ENCODE measurements at places on chromosomes 16 and 17. TPM values are rescaled to one million over a fixed set of nuclear protein-coding genes. Genes with fewer than 3 reads are reported as not detected.

HOXB7 gene
- polyA plus RNA-seq = 3.3 TPM

GRCh38 chr17:12842936-12843335 is 53.6 kb downstream of the ARHGAP44 start:
- peak; percentile 13 for DNase-seq

GRCh38 chr16:67278773-67279295 is 498 bp upstream of the PLEKHG4 start:
- no peak for DNase-seq

- no peak for DNase-seq
Measured at GRCh38 chr17:56110463-56111135, 42.7 kb upstream of the ANKFN1 start.

GRCh38 chr17:77465358-77466041 is 324.7 kb downstream of the SEC14L1 start:
- peak; percentile 83 for DNase-seq

DNA sequence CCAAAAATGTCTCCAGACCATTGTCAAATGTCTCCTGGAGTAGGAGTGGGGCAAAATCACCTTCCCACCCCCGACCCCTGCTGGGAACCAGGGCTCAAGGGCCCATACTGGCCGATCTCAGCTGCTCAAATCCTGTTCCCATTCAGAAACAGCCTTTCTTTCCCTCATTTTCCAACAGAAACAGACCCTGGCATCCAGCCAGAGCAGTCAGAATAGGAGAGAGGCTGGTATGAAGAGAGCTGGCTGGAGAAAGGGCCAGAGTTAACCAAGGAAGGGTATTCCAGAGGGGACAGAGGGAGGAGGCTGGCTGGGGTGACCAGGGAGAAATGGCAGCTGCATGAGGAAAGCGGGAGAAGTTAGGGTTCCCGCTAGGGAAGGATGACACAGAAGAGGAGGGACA is 199.1 kb downstream of the XYLT1 start:
- peak; percentile 89 for DNase-seq

DNA sequence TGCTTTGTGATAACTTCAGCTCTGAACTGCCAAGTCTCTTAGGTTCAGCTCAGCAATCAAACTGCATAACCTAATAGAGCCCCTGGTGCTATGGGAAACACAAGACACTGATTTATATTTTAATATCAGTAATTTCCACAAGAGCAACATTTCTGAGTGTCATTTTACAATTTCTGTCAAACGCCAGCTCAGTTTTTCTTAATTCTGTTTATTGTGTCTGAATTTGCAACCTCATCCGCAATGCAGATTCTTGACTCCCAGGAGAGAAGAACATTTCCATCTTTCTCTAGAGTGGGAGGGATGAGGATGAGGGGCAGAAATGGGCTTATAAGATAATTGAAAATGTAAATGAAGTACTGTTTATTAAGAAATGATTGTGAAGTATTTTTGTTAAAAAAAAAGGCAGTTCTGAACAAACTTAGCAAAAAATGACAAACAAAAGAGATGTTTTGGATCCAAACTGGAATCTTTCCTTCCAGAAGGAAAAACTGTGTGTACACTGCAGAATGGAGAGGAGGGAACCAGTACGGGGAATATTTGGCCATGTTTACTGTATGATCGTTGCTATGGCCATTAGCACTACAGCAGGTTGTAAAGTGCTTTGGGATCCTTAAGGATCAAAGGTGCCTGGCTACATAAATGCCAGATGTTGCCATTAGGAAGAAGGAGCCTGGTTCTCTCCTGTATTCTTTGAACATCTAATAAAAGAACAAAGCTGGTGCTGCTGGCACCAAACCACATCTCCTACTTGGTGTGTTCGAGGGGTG is 7.4 kb upstream of the PMFBP1 start:
- no peak for DNase-seq

OR3A2 gene
- polyA plus RNA-seq = 0.10 TPM

DNA sequence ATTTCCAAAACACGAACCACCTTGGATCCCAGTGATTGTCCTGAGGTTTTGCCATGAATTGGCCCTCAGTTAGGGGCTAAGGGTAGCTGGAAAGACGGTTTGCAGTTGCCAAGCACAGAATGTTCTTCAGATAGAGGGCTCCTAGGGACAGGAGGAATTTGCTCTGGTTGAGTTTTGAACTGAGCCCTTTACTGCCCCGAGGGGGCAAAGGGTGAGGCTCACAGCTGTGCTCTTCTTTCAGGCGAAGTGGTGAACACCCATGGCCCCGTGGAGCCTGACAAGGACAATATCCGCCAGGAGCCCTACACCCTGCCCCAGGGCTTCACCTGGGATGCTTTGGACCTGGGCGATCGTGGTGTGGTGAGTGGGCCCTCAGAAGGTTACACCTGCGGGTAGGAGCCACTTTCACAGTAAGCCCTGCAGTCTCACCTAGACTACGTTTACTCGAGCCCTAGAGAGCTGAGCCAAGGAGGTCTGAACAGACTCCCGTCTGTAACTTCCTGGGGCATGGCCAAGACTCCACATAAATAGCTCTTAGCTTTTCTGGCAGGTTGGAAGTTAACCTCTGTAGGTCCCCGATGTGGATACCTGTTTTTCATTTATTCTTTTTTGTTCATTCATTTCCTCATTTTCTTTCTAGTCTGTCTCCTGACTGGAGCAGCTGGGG is 32.5 kb downstream of the NMT1 start:
- DNase-seq = no peak

DNA sequence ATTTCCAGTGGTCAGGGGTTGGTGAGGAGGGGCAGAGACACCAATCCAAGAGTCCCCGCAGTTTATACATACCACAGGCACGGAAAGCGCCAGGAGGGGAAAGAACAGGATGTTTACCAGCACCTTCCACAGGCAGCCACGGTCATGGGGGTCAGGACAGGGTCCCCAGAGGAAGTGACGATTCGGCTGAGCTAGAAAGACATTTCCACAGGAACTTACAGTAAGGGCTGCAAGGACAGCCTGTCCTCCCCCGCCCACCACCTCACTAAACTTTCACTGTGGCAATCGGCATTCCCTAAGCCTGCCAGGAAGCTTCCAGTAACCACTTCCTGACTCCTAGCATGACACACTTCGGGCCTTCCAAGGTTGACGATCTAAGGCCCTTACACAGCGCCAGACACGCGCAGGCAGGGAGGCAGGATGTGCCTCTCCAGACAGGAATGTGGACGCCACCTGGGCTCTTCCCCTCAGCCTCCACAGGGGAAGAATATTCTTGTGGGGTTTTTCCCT is 1.2 kb upstream of the MT2A start:
- peak; percentile 93 for DNase-seq

GRCh38 chr17:28392491-28392890 is 13.5 kb downstream of the SLC46A1 start:
- DNase-seq = no peak

SLC13A2 gene
- polyA plus RNA-seq = 0.06 TPM

SLC16A11 gene
- 8.9 TPM for polyA plus RNA-seq

DNA sequence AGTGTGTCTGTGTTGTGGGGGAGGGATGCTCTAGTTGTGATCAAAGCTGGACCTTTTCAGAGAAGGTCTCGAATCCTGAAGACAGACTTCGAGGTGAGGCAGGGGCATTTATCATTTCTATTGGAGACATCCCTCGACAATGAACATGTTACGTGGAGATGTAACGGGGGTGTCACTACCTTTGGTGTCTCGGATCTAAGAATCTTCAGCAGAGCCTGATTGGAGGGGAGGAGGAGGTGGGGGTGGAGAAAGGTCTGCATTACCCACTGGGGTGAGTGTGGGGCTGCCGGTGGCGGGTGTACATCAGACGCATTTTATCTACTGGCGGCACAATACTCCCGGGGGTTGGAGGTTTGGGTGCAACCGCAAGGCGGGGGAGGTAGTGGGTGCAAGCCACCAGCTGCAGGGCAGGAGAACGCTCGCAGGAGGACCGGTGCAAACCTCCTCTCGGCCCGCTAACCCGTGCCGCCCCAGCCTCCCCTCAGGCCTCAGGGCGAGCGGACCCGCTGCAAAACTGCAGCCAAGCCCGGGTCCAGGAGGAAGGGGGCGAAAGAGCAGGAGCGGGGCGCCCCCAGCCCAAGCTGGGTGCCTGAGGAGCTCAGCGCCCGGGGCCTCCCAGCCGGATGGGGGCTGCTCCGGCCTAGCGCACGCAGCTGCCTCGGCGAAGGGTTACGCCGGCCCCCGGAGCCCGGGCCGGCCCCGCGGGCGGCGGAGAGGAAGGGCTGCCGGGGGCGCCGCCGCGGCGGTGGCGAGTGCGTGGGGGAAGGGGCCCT is 735 bp downstream of the ZNF652 start:
- peak; percentile 35 for DNase-seq

OR1F1 gene
- not detected for polyA plus RNA-seq

VAT1L gene
- 0.14 TPM for polyA plus RNA-seq

- no peak for DNase-seq
Measured at GRCh38 chr17:42537156-42537805, 1.2 kb downstream of the NAGLU start.

BAIAP3 gene
- 4.5 TPM for polyA plus RNA-seq

DNA sequence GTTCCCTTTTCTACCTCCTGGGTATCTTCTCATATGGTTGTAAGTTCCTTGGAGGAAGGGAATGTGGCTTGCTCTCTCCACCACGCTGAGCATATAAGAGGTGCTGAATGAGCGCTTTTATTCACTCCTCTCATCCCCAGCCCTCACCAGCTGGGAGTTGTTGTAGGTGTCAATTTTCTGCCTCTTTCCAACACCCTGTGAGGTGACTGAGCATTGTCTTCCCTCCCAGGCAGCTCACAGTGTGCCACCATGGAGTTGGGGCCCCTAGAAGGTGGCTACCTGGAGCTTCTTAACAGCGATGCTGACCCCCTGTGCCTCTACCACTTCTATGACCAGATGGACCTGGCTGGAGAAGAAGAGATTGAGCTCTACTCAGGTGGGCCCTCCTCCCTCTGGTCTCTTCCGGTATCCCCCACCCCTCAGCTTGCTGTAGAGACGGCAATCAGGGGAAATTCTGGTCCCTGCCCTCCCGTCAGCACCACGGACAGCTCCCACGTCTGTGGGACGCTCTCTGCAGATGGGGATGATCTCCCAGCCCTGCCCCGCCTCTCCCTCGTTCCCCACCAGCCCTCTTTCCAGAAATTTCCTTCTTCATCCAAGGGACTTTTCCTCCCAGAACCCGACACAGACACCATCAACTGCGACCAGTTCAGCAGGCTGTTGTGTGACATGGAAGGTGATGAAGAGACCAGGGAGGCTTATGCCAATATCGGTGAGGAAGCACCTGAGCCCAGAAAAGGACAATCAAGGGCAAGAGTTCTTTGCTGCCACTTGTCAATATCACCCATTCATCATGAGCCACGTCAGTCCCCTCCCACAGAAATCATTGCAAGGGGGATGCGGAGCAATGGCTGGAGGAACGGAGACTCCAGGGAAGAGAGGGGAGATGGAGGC is 18.3 kb downstream of the CIITA start:
- peak; percentile 72 for DNase-seq

DNA sequence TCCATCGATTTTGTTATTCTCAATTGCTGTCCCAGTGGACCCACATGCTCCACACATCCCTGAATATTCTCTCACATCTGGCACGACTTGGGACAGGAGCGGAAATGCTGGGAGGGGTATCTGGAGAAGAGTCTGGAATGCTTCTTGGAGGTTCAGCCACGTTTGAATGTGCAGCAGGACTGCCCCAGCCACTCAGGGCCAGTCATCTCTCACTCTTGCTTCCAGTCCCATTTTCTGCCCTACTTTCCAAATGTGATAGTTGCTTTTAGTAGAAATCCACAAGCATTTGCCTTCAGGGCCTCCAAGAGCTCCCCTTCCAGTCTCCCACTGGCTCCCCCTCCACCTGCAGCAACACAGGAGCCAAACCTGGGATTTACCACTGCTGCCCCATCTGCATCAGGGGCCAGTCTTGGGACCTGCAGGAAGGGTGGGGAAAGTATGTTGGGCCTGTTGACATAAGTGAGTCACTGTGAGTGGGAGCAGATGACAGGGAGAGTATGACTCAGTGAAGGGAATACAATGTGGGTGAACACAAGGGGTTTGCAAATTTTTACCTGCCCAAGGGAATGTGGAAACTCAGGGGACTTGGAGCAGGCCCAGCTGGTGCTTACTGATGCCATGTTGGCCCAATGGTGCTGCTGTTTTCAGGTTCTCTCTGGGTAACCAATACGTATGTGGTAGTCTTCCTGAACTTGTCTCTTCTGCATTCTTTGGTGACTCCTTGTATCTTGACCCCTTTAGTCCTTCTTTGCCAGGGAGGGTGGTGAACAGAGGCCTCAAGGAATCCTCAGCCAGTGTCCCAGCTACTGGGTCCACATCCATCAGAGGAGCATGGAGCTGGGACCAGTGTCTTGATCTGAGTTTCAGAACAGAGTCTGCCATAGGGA is 78.8 kb upstream of the CRHR1 start:
- DNase-seq = no peak

DNA sequence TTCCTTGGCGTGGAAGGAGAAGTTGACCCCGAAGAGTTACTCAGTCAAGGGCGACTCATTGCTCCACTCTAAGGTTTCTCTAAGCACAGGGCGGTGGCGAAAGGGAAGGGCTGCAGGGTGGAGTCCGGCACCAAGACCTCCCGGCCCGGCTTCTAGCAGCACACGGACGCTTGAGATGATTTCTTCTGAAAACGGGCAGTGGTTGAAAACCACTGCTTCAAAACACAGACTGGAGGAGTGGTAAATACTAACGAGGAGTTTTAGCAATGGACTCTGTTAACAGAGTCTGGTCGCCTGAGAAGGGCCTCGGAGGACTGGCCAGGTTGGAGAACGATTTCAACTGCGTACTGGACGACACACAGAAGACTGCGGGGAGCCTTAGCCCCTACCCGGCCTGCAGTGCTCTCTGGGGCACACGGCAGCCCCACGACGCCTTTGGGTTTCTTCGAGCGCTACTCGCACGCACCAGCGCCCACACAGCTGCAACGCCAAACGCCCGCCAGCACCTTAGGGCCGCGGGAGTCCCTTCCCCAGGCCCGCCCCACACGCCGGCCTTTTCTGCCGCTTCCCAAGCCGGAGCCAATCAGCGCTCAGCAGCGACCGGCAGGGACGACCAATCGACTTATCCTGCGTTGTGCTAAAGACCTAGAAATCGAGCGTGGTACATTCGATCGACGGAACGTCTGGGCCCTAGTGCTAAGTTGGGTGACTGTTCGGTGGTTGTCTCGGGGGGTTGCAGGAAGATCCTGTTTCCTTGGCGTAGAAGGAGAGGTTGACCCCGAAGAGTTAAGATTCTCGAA is 14.4 kb upstream of the CA4 start:
- peak; percentile 87 for DNase-seq

DNA sequence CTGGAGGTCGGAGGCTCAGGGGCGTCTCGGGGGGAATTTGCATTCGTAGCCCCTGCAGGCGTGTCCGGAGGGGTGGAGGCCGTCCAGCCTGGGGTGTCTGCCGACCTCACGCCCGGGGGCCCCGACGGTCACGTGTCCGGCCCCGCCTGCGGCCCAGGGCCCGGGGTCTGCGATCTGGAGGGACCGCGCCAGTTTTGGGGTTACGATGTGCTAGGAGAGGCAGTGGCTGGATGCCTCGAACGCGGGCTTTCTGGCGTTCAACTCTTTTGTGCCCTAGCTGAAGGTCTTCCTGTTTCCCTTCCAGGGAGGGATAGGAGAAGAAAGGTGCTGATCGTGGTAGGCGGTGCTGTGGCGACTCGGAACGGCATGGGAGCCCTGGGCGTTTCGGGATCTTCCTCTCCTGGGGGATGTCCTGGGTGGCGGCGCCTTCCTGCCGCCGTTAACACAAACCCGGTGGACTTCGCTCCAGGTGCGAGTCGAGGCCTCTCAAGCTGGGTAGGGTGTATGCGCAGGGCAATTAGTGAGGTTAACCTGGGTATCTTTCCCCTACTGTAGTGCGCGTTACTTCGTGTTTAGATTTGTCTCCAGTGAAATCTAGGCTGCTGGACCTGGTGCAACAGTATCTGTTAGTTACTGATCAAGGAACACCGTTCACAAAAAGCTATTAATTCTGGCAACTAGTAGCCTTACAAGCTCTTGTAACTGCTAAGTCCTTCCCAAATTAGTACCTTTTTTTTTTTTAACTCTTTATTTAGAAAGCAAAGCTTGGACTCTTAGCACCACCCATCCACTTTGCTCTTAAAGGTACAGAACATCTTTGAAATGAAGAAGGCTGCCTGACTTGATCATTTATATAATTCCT is 1.3 kb downstream of the AKAP1 start:
- DNase-seq = peak; percentile 18
